ENCODE measurements at places on chromosomes 2 and 18.

GRCh38 chr2:165173215-165173614, 30.6 kb downstream of the SCN3A start:
- no peak for DNase-seq

DNA sequence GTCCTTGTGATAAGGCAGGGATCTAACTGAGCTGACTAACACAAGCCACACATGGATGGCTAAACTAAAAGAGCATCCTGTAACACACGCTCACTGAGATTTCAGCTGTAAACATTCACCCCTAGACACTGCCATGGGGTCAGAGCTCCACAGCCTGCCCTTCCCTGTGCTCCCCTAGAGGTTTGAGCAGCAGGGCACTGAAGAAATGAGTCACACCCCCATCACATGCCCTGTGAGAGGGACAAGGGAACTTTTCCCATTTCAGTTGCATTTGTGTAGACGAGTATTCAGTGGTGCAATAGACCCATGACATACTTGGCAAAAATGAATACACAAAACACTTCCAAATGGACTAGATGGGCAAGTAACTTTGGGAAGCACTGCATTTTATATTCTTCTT, 402.4 kb upstream of the LRRTM1 start:
- DNase-seq = no peak

DNA sequence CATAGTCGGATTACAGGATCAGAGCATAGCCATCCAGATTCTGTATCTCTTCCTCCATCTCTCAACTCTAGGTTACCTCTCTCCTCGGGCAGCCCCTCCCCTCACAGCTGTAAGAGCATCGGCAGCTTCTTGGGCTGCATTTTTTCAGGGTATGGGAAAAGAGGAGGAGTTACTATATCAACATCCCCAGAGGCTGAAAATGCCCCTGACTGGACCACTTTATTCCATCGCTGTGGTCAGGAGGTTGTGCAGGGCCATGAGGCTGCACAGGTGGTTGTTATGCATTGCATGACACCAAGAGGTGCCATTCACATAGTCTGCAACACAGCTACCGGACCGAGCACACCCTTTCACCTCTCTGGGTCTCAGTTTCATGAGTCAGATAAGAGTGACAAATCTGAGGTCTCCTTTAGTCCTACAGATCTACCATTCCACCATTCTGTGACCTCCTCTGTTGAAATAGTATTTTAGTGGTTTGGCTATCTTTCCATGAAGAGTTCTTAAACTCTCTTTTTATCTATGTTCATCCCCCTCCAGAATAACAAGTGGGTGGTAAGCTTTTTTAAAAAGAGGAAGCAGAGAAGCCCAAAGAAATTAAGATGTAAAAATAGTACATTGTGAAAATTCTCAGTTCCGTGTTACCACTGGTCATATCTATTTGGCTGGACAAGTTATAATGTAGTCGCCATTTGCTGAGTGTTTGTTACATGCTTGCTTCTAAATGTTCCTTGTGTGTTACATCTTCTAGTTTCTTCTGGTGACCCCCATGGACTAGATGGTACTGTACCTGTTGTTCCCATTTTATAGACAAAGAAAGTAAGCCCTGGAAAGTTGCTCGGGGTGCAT, 56.6 kb upstream of the SLC1A4 start:
- no peak for DNase-seq

DNA sequence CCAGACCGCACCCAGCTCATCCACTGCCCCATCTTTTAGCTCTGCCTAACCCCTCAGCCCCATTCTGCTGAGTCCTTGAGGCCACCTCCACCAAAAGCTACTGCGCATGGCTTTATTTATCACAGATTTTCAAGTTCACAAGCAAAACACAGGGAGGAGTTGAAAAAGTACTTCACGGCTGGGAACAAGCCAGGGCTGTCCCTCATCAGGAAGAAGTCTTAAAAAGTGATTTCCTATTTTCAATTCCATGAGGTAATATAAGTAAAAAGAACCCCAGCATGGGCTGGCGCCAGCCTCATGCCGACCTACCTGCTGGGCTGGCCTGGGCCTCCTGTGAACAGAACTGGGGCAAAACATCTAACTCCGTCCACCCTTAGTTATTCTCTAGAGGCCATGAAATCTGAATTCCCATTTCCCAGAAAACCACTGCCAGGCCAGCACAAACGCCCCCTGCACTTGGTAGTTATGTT, 69.0 kb downstream of the POLR1A start:
- DNase-seq = no peak

GRCh38 chr18:9711361-9712129, 3.4 kb downstream of the RAB31 start:
- no peak for DNase-seq

GRCh38 chr2:240164586-240164985, 24.1 kb upstream of the OTOS start:
- DNase-seq = no peak

DNA sequence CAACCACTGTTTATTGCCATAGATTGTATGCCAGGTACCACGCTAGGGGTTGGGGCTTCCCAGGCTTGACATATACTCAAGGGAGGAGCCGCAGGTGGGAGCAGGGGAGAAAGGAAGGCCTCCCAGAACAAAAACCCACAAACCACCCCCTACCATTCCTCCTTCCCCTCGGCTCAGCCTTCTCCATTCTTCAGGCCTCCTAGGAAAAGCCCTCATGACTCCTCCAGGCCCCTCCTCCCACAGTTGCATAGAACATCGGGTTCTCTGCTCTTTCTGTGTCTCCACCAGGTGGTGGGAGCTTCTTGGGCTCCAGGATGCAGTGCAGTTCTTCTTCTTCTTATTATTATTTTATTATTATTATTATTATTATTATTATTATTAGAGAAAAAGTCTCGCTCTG, 80.3 kb downstream of the ZFP36L2 start:
- DNase-seq = no peak

- DNase-seq = no peak
Measured at GRCh38 chr2:216413882-216414281, 1.6 kb downstream of the SMARCAL1 start.

DNA sequence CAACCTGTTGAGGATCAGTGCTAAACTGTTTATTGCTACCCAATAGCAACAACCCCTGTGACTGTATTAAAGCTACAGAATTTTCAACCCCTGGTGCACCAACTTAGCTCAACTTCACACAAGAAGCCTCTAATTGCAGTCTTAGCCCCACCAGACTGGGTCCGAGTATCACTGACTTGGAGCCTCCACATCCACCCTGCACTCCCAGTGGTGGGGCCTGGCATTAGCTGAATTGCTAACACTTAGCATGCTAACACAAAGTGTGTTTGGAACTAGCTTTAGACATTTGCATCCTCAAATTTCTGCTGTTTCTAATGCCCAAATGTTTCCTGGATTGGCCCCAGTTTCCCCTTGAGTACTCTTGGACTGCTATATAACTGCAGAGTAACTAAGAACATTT, 298.6 kb downstream of the AGPS start:
- no peak for DNase-seq
